ENCODE measurements at places on chromosomes 6 and 20.

DNA sequence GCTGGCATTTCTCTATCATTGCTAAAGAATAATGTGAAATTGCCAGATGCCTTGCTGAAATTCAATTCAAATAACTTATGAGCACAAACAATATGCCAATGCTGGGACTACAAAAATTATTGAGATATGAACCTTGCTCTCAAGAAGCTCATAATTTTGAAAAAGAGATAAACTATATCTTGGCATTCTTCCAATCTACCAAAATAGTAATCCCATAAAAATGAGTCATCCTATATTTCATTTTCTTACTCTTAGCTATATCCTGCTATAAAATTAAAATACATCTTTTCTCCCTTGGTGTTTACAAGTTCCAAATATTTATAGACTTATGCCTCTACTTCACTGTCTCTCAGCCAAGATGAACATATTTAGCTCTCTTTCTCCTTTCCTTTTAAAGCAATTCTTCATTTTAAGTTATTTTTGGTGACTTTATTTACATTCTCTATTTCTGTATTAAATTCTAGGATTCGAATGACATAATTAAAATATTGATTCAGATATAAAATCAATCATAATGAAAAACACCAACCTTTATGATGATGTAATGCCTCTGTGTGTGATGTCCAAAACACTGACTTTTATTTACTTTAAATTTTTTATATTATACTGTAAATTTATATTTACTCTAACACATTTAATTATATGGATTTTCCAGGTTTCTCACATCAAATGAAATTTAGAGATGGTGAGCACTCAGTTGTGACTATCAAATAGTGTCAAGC, 152.6 kb downstream of the CDK19 start:
- DNase-seq: no peak

- DNase-seq: no peak
These were observed 75.8 kb downstream of the LAMP5 start for GRCh38 chr20:9590189-9590588.

- DNase-seq: no peak
These were observed 390.5 kb upstream of the HSF2 start for GRCh38 chr6:122009000-122009350.

- no peak for DNase-seq
These were observed 28.7 kb upstream of the PHACTR3 start for GRCh38 chr20:59575653-59576052.

- DNase-seq: no peak
These were observed 64.7 kb downstream of the TRAM2 start for GRCh38 chr6:52512199-52512598.

- DNase-seq: no peak
These were observed 210.4 kb upstream of the RNF24 start for GRCh38 chr20:4225745-4226144.

- no peak for DNase-seq
These were observed 338.7 kb downstream of the PREX1 start for GRCh38 chr20:48489046-48489463.

DNA sequence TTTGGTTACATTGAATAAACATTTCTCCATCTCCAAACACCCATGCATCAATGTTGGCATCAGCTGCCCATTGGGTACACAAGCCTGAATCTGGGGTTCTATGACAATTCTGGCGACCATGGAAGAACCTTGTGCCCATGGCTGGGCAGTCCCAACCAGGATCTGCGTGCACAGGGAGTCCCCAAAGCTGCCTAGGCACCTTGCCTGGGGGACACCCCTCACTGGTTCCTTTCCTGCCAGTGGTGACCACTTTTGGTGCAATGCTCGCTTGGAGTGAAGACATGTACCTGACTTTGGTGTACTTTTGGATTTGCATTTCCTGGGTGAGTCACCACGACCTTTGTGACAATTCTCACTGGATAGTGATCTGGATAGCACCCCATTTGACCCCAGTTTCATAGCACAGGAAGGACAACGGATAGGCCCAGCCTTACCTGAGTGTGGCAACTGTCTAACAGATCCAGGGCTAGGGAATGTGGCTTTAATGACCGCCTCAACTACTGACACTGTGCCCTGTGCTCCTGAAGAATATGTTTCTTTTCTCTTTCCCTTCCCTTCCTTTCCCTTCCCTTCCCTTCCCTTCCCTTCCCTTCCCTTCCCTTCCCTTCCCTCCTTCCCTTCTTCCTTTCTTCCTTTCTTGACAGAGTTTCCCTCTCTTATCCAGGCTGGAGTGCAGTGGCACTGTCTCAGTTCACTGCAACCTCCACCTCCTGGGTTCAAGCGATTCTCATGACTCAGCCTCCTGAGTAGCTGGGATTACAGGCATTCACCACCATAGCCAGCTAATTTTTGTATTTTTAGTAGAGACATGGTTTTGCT, 7.1 kb downstream of the SPINT3 start:
- DNase-seq: no peak
